ENCODE measurements at places on chromosomes 7 and 10. TPM values are rescaled to one million over a fixed set of nuclear protein-coding genes. Genes with fewer than 3 reads are reported as not detected.

SH2B2 gene
- 22.2 TPM for polyA plus RNA-seq

SPDYE6 gene
- polyA plus RNA-seq = 11.5 TPM

DNA sequence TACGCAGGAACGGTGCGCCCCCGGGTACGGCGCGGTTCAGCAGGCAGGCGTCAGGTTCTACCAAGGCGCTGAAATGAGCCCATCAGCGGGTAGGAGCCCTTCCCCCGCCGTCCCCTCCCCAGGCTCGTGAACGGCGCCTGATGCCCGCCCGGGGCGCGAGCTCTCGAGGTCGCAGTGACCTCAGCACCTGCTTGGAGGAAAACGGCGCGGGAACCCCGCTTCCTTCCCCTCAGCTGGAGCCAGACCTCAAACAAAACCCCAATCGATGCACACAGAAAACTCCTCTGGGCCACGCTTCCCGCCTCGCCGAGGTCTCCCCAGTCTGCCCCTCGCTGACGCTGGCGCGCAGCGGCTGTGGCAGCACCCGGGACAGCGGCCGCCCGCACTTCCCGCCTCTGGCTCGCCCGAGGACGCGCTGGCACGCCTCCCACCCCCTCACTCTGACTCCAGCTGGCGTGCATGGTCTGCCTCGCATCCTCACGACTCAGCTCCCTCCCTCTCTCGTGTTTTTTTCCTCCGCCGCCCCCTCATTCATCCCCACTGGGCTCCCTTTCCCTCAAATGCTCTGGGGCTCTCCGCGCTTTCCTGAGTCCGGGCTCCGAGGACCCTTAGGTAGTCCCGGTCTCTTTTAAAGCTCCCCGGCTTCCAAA, 514 bp upstream of the GAD2 start:
- DNase-seq = peak; percentile 35

- DNase-seq = no peak
Observed at GRCh38 chr7:24290004-24290641, 6.1 kb downstream of the NPY start.

GRCh38 chr7:53048638-53049037, 13.2 kb downstream of the POM121L12 start:
- no peak for DNase-seq

DNA sequence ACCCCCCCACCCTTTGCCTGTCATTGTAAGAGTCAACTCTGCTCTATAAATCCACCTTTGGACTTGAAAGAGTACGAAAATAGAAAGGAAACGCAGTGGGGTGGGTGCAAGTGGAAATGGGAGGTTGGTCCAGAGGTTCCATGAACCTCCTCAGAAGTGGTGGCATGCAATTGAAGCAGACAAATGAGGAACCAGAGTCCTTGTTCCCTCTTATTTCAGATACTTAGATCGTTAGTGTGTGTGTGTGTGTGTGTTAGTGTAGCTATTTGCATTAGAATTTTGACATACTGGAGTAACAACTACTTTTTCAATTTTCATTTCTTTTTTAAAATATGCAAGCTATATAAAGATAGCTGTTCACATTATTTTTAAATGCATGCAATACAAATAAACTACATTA, 18.1 kb upstream of the TFAM start:
- no peak for DNase-seq

GRCh38 chr10:133537546-133538545, 10.7 kb downstream of the CYP2E1 start:
- DNase-seq = no peak

DNA sequence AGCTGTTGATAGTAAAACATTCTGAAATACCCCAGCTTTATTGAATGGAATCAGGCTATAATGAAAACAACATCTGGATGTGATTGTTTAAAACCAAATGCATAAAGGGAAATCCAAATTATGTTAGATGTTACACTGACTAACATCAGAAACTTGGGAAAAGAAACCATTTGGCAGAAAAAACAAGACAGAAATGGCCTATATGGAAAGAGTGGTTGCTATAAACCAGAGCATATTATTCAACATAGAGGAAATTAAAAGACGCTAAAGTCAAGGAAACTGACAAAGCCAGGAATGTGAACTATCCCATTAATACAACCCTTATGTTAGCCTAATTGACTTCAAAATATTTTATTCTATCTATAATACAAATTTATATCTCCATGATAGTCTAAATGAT, 53.0 kb upstream of the CABCOCO1 start:
- DNase-seq = no peak

- DNase-seq = peak; percentile 99
Observed at GRCh38 chr7:100874577-100875355, at the start of gene SRRT. Gene SRRT, plus strand, starts transcription at chr7:100875103. Its CDS starts 488 bp downstream, at chr7:100875591.

DNA sequence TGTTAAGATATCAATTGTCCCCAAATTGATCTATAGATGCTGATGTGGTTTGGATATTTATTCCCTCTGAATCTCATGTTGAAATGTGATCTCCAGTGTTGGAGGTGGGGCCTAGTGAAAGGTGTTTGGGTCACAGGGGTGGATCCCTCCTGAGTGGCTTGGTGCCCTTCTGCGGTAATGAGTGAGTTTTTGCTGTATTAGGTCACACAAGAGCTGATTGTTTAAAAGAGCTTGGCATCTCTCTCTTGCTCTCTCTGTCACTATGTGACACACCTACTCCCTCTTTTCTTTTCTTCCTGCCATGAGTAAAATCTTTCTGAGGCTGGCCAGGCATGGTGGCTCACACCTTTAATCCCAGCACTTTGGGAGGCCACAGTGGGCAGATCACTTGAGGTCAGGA, 98.2 kb upstream of the KAT6B start:
- no peak for DNase-seq

- DNase-seq = no peak
Observed at GRCh38 chr10:22894714-22895113, 33.1 kb upstream of the ARMC3 start.

- DNase-seq = no peak
Observed at GRCh38 chr10:11272915-11273389, 255.3 kb downstream of the CELF2 start.

DNA sequence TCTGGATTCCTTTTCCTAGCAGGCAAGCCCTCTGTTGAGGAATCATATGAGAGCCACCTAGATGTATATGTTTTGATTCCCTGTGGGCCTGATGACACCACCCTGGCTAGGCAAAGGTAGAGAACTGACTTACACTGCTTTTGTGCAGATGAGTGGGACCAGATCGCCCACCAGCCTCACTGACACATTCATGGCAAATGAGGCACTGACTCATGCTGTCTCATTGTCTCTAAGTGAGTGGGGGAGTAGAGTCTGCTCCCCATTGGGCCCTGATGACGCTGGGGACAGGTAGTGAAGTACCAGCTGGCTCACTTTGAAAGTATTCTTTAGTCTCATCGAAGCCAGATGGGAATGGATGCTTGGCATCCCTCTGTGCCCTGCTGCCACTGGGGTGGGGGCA, 326.3 kb downstream of the ABCA13 start:
- DNase-seq = no peak

DNA sequence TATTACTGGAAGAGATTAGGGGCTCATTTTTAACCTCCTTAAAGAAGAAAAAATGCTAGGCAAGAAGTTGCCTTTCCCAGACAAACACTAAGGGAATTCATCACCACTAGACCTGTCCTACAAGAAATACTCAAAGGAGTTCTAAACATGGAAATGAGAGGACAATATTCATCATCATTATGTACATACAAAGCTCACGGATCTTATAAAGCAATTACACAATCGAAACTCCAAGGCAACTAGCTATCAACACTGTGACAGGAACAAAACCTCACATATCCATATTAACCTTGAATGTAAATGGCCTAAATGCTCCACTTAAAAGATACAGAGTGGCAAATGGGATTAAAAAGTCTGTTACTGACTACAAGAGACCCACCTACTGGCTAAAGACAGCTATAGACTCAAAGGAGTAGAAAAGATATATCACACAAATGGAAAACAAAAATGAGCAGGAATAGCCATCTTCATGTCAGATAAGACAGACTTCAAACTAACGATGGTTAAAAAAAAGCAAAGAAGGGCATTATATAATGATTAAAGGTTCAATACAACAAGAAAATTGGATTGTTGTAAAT, 246.6 kb downstream of the ADRA2A start:
- DNase-seq = no peak

DNA sequence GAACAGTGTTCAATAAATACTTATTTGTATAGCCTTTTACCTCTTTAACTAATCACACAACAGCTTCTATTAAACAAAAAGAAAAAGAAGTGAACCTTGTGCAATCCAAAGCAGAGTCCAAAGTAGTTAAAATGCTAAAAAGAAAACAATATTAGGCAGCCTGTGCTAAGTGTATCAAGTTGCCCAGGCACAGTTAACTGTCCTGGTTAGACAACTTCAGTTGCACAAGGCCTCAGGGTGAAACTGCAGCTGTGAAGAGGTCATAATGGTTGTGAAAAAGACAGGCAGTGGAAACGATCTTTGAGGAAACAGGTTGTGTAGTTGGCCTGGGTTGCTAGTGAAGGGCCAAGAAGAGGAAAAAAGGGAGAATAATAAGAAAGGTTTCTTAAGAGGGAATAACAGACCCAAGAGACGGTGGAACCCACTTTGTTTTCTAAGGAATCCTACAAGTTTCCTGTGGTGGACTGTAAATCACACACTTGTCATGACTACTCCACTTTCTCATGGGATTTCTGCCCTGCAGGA, 6.0 kb upstream of the CROT start:
- no peak for DNase-seq

Data from hindlimb muscle (tissue), 1 donor.